Stromal cell of bone marrow (primary cell): ENCODE measurements at places on chromosomes 1 and 21.
A peak's percentile ranks its signal among the peaks of the same experiment; 100 is the strongest.

DNA sequence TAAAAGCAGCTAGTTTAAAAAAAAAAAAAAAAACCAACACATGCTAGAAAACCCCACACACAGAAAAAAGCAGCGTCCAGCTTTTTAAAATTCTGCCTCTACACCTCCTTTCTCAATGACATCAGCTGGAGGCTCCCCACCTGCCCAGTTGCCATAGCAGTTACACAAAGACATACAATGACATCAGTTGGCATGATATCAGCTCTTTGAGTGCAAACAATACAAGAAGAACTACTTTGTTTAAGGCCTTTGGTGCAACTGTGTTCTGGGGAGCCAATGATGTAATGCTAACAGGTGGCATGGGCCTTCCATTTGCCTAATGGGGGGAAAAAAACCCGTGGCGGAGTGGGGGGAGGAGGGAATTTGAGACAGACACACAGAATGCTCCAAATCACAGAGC lies 32.9 kb downstream of the DUSP10 start:
- DNase-seq = peak; percentile 38

DNA sequence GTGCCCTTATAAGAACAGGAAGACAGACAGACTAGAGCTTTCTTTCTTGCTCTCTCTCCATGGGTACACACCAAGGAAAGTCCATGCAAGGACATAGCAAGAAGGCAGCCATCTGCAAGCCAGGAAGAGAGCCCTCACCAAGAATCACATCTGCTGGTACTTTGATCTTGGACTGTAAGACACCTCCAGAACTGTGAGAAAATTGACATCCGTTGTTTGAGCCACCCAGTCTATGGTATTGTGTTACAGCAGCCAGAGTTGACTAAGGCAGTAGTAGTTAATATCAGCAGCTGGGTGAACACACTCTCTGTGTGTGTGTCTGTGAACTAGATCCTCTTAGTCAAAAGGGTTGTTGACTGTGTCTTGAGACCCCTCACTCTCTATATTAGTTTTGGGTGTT lies 53.8 kb upstream of the PPP2R5A start:
- DNase-seq = no peak

DNA sequence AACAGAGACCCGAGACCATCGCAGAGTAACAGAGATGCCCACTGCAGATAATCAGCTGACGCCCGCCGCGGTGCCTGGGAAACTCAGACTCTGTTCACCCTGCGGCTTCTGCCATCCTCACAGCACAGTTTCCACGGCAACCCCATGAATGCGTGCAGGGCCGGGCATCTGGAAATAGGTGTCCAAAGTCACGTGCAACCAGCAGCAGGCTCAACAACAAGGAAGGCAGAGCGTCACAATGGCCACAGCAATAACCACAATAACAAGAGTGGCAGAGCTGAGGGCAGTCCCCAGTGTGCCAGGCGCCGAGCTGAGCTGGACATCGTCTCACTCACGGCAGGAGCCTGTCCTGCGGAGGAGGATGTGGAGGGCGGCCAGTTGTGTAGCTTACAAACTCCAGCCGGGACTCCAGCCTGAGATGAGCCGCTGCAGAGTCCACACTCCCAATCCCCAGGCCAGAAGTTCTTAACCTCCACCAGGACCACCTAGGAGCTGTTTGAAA lies 102.0 kb downstream of the CRYAA start:
- no peak for DNase-seq

DNA sequence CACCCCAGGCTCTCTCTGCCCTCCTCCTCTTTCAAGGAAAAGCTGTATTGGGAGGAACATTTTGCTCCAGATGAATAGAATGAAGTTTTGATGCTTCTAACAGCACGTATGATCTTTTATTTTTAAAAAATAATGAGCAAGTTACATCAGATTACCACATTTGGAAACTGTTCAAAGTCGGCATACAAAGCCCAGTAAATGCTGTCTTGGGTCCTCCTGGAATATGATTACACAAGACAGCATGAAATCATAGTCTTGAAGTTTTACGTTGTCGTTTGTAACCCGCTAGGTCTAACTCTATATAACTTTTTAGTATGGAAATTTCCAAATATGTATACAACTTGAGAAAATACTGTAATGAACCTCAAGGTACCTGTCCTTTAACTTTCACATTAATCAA lies 385.6 kb downstream of the HLX start:
- peak; percentile 66 for DNase-seq

GRCh38 chr1:246779561-246780175 lies 55.5 kb downstream of the SCCPDH start:
- no peak for DNase-seq

DNA sequence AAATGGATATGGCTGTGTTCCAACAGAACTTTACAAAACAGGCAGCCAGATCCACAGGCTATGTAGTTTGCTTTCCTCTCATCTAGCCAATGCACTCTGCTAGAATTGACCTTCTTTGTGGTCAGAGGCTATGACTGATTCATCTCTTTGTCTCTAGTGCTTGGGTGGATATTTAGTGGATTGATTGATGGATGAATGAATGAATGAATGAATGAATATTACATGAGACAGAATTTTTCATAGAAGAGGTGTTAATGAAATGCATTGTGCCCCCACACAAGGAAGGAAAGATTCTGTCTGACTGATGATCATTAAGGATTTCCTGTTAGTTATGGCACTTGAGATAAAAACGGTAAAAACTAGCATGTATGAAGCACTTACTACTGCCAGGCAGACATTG lies 50.5 kb upstream of the ZYG11A start:
- DNase-seq = no peak

DNA sequence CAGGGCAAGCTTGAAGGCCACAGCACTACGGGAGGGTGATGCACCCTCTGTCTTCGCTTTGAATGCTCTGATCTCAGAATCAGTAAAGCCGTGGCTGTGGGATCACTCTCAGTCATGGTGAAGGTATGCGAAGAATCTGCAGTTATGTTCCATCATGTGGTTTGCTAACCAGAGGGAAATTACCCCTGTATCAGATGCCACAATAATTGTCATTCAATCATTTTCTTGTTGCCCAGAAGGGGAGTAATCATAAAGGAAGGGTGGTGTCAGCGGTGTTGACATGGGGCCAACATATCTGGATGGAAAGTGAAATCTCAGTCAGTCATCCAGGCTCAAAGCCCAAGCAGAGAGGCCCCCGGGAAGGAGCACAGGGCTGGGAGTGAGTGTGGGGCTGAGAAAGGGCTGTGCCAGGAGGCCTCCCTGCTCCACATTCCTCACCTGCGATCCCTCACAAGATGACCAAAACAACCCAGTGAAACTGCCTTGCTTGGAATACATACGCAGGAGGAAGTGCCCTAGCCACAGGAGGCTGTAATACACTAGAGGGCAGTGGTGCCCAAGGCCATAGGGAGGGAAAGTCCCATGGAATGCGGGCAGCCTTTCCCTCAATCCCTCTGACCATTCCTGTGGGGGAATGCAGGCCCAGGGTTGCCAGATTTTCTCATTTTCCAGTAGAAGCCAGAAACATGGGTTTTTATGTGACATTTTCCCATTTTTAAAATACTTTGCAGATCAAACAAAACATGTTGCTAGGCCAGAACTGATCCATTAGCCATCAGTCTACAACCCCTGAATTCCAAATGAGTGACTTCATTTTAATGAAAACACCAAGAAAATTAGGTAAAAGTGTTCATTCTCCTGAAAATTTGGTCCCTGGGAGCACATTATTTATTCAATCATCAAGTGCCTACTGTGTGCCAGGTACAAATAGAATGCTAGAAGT lies 95.7 kb upstream of the VANGL1 start:
- DNase-seq = peak; percentile 85
